ENCODE measurements at places on chromosomes 11 and 22. TPM values are rescaled to one million over a fixed set of nuclear protein-coding genes. Genes with fewer than 3 reads are reported as not detected.

- no peak overlapping the region for H3K4me3 ChIP-seq
- no peaks in the 10 kb centered on the region for H3K4me1 ChIP-seq
- peak; percentile 17 for DNase-seq
- H3K27ac ChIP-seq = no peak overlapping the region
- H3K36me3 ChIP-seq = no peaks in the 10 kb centered on the region
Observed at GRCh38 chr11:80727315-80727714, 1286.5 kb upstream of the TENM4 start.

PGAP2 gene
- total RNA-seq = 21.6 TPM

GRCh38 chr11:1228101-1228821 lies 5.4 kb downstream of the MUC5B start:
- H3K27ac ChIP-seq = no peak overlapping the region
- no peaks in the 10 kb centered on the region for H3K27me3 ChIP-seq
- peaks cover 9% of the 10 kb centered on the region for H3K4me1 ChIP-seq
- no peaks in the 10 kb centered on the region for H3K36me3 ChIP-seq
- peak; percentile 21 for DNase-seq
- H3K4me3 ChIP-seq = no peak overlapping the region

DNA sequence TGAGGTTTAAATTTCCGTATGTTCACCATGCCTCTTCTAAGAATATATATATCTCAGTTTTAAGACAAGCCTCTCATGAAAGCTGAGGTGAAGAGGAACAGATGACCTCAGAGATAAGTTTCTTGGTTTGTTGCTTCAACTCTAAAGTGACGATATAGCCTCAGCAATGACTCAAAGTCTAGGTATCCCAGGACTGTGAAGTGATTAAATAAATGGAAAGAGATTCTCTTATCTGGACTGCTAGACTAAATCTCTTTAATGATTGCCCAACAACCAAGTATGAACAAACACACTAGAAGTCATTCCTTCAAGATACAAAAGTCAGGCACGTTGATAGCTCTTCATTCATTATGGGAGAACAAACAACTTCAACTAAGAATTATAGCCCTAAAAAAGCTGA lies 15.3 kb downstream of the CADM1 start:
- H3K27me3 ChIP-seq = no peaks in the 10 kb centered on the region
- no peak overlapping the region for H3K27ac ChIP-seq
- H3K4me3 ChIP-seq = no peak overlapping the region
- no peak for DNase-seq
- no peaks in the 10 kb centered on the region for H3K4me1 ChIP-seq

- peaks cover 4% of the 10 kb centered on the region for H3K4me1 ChIP-seq
- no peak for DNase-seq
- H3K36me3 ChIP-seq = no peaks in the 10 kb centered on the region
- H3K4me3 ChIP-seq = no peak overlapping the region
- no peak overlapping the region for H3K27ac ChIP-seq
- no peaks in the 10 kb centered on the region for H3K27me3 ChIP-seq
Observed at GRCh38 chr22:45648301-45649117, 23.1 kb upstream of the ATXN10 start.

- H3K4me1 ChIP-seq = no peaks in the 10 kb centered on the region
- H3K27me3 ChIP-seq = no peaks in the 10 kb centered on the region
- no peak overlapping the region for H3K4me3 ChIP-seq
- no peak for DNase-seq
- no peaks in the 10 kb centered on the region for H3K36me3 ChIP-seq
Observed at GRCh38 chr11:66226101-66226500, 42.3 kb upstream of the RAB1B start.

DNA sequence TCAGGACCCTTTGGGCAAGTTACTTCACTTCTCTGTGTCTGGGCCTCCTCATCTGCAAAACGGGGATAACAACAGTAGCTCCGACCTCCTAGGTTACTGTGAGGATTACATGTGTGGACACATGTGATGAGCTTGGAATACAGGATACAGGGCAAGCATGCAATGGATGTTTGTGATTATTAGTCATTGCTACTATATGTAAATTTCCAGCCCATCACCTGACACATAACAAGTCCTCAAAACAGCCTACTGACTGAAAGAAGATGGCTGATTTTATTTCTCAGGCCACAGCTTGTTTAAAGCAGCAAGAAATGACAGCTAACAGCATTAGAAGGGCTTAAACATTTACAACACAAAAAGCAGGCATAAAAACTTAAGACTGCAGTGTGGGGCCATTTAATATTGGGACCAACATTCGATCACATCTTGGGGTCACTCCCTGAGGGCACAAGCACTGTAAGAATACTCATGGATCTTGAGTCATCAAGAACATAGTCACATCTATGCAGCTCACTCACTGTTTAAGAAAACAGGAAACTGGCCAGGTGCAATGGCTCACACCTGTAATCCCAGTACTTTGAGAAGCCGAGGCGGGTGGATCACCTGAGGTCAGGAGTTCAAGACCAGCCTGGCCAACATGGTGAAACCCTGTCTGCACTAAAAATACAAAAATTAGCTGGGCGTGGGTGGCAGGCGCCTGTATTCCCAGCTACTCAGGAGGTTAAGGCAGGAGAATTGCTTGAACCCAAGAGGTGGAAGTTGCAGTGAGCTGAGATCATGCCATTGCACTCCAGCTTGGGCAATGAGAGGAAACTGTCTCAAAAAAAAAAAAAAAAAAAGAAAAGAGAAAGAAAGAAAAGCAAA lies 49.5 kb downstream of the ABTB2 start:
- no peak overlapping the region for H3K27ac ChIP-seq
- DNase-seq = no peak
- no peaks in the 10 kb centered on the region for H3K36me3 ChIP-seq
- no peaks in the 10 kb centered on the region for H3K4me1 ChIP-seq
- no peak overlapping the region for H3K4me3 ChIP-seq

- no peak for DNase-seq
- no peaks in the 10 kb centered on the region for H3K27me3 ChIP-seq
- no peaks in the 10 kb centered on the region for H3K36me3 ChIP-seq
- no peak overlapping the region for H3K4me3 ChIP-seq
- no peak overlapping the region for H3K27ac ChIP-seq
Observed at GRCh38 chr11:1422481-1422880, 32.7 kb downstream of the BRSK2 start.

GRCh38 chr22:24417901-24418641 lies 9.3 kb upstream of the ADORA2A start:
- no peaks in the 10 kb centered on the region for H3K4me1 ChIP-seq
- DNase-seq = no peak
- no peak overlapping the region for H3K4me3 ChIP-seq
- no peaks in the 10 kb centered on the region for H3K27me3 ChIP-seq

Measured in colonic mucosa (tissue), 4 donors.